ENCODE measurements at places on chromosomes 2 and 18.

GRCh38 chr2:191109888-191110287 is 40.9 kb downstream of the STAT4 start:
- no peak for DNase-seq

- no peak for DNase-seq
Measured at GRCh38 chr2:39150890-39151497, 30.1 kb upstream of the SOS1 start.

DNA sequence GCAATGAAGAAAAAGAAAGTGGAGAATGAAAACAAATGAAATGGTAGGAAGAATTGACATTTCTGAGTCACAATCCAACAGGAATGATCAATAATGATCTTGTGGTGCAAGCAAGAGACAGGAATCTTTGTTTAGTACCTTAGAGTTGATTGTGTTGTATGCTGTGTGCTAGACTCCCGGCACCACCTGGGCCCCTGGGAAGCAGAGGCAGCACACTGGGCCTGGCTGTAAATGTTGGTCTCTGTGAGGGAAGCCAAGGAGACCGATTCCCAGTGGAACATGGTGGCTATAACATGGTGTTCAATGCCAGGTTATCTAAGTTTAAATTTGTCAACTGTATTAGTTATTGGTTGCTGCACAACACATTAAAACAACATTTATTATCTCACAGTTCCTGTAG is 9.8 kb upstream of the CWC22 start:
- no peak for DNase-seq

DNA sequence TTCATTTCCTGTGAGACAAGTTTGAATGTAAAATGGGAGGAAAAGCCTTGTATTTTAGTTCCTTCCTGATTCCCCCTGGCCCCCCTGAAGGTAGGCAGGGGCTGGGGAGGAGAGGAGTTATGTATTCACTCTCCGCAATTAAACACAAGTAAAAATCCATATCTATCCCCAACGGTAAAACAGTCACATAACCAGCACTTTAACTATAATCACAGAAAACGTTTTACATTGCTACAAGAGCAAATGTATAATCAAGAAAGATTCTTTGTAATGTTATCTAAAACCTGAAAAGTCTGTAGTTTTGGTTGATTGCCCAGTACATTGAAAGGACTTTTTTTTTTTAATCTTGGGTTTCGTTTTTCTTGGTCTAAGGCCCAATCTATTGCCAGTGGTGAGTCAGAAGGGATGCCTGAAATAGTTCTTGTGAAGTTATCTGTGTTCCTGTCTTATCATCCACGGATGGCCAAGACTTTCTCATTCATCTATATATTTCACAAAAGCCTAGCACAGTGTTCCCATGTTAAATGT is 34.5 kb upstream of the CCNYL1 start:
- no peak for DNase-seq

GRCh38 chr2:164600763-164601162 is 20.5 kb downstream of the GRB14 start:
- DNase-seq = no peak

- no peak for DNase-seq
Measured at GRCh38 chr2:128440666-128441340, 122.1 kb upstream of the HS6ST1 start.

DNA sequence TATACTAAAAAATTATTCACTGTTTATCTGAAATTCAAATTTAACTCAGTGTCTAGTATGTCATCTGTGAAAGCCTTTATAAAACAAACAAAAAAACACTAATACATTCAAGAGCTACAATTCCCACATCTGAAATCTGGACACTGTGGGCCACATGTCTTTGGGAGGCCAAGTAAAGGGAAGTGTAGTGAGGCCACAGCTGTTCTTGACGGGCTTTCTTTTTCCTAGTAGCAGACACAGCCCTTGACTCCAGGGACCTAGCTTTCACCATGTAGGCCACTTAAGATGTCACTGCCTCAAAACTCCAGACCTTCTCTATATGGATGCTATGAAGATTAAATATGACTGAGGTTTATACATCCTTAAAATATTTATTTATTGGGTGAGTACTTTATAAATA is 91.1 kb downstream of the RBMS1 start:
- DNase-seq = no peak

DNA sequence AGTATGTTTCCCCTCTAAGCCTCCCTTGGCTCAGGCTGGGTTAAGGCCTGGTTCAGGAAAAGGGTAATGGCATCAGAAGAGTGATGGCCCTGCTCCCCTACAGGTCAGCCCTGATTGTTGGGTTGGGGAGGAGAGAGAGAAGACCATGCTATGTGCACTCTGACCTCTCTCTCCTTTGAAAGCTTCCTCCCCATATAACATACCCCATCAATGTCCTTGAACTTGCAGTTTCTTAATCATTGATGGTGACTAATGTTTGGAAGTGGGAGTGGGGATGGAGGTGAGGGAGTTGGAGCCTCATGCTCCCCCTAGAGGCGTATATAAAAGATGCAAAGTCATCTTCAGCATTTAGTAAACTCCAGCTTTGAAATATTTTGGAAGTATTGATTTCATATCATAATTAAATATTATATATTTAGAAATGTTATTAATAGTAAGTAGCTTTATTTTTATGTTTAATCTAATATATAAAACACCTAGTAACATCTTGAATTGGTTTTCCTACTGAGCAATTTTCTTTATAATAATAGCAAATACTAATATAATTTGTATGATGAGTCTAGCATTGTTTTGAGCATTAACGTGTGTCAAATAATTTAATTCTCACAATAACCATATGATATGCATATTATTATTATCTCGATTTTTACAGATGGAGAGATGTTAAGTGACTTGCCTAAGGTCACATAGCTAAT is 8.8 kb downstream of the PLCL1 start:
- DNase-seq = no peak

DNA sequence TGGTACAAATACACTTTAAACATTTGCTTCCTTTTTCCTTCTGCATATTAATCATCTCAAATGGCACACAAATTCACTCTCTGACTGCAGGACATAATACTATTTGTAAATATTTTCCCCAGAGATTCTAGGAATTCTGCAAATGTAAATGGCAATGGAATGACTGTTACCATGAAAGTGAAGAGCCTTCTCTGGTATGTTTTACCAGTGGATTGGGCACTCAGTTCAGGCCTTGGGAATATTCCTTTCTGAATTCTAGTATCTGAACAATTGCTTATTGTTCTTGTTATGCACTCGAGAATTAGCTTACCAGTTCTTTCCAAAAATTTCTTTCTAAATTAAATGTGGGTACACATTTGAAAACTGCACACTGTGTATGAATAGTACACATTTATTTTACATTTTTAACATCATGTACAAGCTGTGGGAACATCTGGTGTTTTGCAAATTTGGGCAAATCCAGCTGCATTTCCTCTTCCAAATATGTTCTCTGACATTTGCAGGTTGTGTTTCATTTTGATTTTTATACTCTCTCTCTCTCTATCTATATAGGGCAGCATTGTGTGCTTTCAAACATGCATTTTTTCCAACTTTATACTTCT is 289.1 kb downstream of the NBAS start:
- DNase-seq = no peak

DNA sequence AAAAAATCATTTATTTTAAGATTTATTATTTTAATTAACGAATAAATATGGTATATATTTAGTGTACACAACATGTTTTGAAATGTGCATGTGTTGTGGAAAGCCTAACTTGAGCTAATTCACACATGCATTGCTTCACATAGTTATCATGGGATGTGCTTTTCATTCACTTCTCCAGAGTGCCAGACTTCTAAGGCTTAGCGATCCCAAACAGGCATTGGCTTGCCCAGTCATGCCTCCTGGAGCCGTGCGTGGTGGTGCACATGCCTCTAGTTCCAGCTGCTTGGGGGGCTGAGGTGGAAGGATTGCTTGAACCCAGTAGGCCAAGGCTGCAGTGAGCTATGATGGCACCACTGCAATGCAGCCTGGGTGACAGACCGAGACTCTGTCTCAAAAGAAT is 40.5 kb downstream of the ARHGEF4 start:
- no peak for DNase-seq

- no peak for DNase-seq
Measured at GRCh38 chr2:119283873-119284331, 60.3 kb downstream of the STEAP3 start.

- DNase-seq = no peak
Measured at GRCh38 chr18:13191779-13192178, 26.8 kb upstream of the LDLRAD4 start.

DNA sequence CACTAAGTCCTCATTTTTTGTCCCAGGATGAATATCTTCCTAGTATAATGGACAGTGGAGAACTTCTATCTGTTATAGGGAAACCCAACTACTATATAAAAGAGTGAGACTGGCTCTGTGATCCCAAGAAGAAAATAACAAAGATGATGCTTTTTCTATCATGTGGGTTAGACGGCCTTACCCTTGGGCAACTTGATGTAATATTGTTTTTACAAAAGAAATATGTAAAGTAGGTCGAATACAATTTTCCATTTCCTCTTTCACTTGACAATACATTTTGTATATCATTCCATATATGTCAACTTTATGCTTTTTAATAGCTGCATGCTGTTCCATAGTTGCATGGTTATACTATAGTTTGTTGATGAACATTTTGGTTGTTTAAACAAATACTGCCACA is 87.5 kb upstream of the SESTD1 start:
- no peak for DNase-seq

GRCh38 chr2:181516992-181517391 is 59.8 kb downstream of the ITGA4 start:
- DNase-seq = no peak

GRCh38 chr2:32231959-32232358 is 32.7 kb downstream of the NLRC4 start:
- no peak for DNase-seq

DNA sequence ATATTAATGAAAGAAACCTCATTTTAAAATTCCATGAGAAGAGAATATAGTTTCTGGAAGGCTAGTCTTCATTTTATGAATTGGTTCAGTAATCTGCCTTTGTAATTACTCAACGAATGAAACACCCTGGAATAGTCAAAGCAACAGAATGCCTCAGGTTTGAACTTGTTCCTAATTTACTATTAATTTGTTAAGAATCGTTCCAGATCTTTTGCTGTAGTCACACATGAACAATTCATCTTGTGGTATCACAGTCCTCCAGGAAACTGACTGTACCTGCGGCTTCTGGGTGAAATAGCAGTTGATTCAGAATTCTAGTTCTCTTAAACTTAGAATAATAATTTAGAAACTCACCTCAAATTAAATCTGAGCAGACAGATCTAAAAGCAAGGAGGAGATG is 282.7 kb upstream of the MAP2 start:
- DNase-seq = no peak

DNA sequence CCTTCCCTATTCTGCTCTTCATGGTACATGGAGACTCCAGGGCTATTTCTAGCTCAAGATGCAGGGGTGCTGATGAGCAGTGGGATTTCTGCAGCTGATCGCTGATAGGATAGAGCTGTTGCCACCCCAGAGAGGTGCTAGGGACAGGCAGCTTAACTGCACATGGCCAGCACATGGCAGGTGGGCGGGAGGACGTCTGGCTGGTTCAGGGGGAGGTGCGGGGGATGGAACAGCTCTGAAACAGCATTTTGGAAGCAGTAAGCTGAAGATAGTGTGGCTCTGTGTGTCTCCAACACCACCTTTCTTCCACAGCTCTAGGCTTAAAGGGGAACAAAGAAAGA is 151.9 kb upstream of the PELI1 start:
- DNase-seq = no peak

- no peak for DNase-seq
Measured at GRCh38 chr2:177244244-177244771, 20.2 kb downstream of the NFE2L2 start.

GRCh38 chr18:35291166-35291565 is 1.1 kb upstream of the ZSCAN30 start:
- DNase-seq = no peak

GRCh38 chr2:127388423-127389164 is 819 bp upstream of the MAP3K2 start:
- DNase-seq = peak; percentile 21

DNA sequence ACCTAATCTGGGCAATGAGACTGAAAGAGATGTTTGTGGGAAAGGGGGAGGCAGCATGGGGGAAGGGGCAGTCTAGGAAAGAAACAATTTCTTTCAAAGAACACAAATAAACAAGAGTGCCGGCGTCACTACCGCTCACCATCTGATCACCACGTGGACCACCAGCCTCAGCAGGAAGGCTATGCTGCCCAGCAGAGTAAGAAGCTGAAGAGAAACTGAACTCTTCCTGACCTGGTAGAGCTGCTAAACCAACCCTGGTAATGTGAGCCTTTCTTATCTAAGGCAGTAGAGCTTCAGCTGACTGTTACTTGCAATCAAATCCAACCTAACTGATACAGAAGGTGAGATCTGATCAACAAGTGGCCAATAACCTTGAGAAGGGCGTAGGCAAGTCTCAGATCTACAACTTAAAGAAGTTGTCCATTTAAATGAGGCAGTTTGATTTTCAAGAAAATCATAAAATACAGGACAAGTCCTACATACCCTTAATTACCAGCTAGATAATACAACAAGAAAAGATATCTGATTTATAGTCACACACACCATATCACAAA is 44.2 kb upstream of the SPTBN1 start:
- no peak for DNase-seq

GRCh38 chr2:152594022-152594766 is 123.1 kb downstream of the PRPF40A start:
- no peak for DNase-seq

GRCh38 chr2:100272841-100273329 is 49.4 kb downstream of the LONRF2 start:
- peak; percentile 75 for DNase-seq

DNA sequence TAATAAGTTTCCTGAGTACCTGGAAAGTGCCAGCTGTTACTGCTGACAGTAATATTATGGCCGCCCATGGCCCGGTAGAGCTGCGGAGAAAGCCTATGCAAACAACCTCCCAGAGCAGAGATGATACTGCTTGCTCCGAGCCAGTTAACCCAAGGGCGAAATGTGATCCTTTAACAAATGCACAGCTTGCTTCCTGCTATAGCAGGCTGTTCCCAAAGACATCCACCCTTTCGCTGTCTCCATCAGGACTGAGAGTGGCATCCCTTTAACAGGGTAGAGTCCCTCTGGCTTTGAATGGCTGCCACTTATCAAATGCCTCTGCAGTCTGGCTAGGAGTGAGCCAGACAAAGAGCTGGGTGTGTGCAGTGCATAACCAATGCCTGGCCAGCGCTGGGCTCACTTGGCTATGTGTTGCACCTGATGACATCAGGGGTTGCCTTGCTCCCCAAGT is 69.7 kb upstream of the DAPL1 start:
- DNase-seq = no peak

- no peak for DNase-seq
Measured at GRCh38 chr2:70233926-70234325, 14.5 kb downstream of the TIA1 start.
